ENCODE measurements at places on chromosomes 3 and 15.

- no peak for DNase-seq
These were observed 1.5 kb downstream of the ETFA start for GRCh38 chr15:76309601-76310330.

DNA sequence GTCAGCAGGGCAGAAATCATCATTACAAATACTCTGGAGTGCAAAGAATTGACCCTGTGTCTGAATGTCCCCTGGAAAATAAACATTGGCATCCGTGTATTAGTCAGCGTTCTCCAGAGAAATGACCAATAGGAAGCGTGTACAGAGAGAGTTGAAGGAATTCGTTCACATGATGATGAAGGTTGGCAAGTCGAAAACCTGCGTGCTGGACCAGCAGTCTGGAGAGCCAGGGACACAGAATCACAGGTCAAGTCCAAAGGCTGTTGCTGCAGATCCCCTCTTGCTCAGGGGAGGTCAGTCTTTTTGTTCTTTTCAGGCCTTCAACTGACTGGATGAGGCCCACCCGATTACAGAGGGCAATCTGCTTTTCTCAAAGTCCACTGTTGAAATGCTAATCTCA is 16.6 kb downstream of the GP9 start:
- no peak for DNase-seq

- DNase-seq: no peak
These were observed 43.6 kb upstream of the ATP2B2 start for GRCh38 chr3:10548992-10549391.

- no peak for DNase-seq
These were observed 119.3 kb upstream of the BFSP2 start for GRCh38 chr3:133280586-133280985.

- no peak for DNase-seq
These were observed 224.3 kb downstream of the SNRPN start for GRCh38 chr15:25178835-25179672.

DNA sequence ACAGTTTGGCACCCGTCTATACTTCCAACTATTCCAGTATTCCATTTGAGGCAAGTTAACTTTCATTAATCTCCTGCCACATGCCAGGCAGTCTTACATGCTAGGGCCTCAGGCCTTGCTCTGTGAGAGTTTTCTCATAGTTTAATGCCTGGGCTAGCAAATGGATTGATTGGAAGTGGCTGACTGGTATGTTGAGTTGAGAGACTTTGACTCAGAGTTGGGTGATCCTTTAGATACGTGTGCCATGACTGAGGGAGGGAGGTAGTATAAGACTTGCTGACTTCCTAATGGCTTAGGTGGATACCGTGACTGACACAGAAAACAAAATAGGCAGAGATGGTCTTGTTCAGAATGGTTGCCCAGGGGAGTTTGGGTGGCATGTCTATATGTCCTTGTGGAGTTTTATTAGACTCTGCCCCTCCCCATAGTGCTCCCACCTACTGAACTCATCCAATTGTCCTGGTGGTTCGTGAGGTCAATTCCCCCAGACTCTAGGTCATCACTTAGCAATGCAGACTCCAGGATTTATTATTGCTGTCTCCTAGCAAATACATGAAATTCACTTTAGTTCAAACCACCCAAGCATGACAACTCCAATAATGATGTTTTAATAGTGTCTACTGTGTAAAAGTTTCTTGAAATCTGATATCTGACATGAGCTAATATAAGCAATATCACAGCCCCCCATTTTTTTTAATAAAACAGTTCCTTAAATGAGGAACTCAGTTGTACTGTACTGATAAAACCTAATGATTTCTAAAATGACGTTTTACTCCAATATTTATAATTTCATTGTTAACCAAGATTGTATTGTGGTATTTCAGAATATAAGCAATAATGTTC is 413.9 kb upstream of the MDFIC2 start:
- DNase-seq: no peak

DNA sequence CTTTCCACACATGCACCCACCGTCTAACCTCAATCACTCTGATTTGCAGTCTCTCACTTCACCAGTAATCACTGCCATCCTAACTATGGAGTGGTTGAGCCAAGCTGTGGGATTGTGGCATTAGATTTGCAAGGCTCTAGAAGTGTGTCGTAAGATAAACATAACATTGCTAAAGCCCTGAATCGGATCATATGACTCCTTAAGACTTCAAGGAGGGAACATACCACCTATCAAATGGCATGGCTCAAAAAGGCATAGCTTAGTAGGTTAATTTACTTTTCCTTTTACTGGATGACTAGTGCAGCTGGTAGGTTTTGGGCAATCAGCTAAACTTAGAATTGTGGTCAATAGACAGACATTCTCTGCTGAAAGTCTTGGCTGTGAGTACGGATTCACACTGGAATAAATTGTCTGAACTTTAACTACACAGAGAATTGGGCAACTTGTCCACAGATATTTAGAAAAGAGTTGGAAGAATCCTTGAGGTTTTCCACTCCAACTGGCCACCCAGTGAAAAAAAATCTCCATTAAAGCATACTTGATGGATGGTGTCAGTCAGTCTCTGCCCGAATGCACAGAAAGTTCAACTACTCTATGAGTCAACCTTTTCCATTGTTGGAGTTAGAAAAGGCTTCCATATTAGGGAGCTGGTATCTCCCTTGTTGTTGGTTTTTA is 476.7 kb upstream of the CBLB start:
- DNase-seq: no peak

- DNase-seq: no peak
These were observed 123.0 kb upstream of the SPRED1 start for GRCh38 chr15:38129531-38130204.

GRCh38 chr3:85591451-85591850 is 632.7 kb downstream of the CADM2 start:
- DNase-seq: no peak

DNA sequence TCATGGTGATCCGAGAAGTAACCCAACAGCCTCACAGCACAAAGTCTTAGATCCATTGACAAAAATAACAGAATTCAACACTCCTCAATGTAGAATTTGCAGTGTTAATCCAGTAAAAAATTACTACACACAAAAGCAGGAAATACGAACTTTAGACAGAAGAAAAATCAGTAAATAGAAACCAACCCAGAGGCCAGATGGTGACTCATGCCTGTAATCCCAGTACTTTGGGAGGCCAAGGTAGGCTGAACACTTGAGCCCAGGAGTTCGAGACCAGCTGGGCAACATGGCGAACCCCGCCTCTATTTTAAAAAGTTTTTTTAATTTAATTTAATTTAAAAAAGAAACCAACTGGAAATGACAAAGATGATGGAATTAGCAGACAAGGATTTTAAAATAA is 36.1 kb downstream of the SELENOT start:
- DNase-seq: no peak

DNA sequence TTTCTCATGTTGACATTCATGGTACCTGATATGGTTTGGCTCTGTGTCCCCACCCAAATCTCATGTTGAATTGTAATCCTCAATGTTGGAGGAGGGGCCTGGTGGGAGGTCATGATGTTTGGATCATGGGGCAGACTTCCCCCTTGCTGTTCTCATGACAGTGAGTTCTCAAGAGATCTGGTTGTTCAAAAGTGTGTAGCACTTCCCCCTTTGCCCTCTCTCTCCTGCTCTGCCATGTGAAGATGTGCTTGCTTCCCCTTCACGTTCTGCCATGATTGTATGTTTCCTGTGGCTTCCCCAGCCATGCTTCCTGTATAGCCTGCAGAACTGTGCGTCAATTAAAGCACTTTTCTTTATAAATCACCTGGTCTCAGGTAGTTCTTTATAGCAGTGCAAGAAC is 3.3 kb upstream of the UBL7 start:
- DNase-seq: no peak
